ENCODE measurements at places on chromosomes 13 and 19. TPM values are rescaled to one million over a fixed set of nuclear protein-coding genes. Genes with fewer than 3 reads are reported as not detected.

DNA sequence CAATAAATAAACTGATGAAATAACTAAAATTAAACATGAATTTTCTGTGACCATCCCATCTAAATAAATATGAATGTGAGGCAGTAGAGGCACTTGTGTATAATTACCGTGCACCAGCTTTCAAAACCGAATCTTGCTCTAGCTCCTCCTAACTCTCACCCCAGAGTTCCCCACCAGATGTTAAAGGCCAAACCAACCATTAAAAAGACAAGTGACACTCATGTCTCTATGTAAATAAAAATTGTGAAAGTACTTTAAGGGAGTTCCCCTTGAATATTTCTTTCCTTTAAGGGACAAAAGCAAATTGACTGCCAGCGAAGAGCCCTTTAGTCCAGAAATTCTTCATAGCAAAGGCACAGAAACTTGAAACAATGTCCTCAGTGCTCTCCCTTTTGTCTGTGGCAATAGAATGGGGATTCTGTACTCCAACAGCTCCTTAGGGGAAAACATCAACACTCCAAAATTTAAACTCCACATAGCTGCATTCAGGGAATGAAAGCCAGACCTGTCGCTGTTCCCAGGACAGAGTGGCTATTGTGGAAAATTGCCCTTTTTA lies 101.7 kb upstream of the SOX21 start:
- no peak for DNase-seq

DNA sequence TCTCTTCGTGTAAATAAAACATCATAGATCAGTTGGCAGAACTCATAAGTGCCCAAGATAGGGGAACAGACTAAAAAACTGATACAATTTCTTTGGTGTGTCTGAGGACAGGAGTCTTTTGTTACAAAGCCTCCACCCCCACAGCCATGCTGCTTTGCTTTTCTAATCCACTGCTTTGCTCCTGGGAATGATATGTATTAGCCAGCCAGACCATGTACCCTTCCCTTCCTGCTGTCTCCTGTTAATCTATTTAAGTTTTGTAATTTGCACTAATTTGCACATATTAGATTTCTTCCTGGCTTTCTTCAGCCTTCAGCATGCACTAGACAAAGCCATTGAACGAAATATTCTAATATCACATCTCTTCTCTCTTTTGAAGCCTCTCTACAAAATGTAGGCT lies 130.5 kb downstream of the MAB21L1 start:
- DNase-seq, result no peak

DNA sequence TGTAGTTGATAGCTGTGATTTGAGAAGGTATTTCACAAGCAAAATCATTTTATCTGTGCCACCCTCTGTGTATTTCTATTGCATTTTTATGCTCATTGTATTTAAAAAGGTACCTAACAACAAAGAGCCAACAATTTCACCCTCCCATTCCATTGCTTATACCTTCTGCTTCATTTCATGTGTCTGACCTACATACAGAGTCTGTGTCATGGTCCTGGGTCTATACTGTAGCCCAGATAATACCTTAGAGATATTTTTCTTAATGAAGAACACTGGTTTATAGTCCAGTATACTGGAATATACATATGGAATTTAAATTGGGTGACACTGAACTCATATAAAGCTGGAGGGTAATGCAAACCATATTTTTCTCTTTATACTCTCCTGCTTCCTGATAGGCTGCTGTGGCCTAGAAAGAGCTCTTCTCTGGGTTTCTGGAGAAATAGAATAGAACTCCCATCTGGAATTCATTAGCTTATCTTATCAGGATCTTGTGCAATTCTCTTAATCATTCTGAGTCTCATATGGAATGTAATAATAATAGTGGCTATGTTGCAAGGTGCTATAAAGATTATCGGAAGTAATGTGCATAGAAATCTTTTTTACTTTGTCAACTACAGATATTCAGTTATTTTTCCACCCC lies 31.8 kb upstream of the SPART start:
- no peak for DNase-seq

DNA sequence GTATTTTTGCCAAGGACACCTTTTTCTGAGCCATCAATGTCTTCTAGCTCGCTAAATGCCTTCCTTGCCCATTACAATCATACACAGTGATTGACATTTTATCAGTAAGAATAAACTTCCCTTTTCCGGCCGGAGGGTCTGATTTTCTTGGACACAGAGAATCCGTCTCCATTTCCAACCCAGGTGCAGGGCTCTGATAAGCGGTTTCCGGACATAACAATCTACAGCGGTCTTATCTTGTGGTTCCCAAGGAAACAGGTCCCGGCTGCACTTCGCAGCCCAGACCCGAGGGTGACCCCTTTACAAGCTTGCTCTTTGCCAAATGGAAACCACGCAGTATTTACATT lies 5.1 kb upstream of the ZNF77 start:
- DNase-seq, result no peak

GRCh38 chr19:43726736-43727592 lies 11.1 kb downstream of the IRGC start:
- no peak for DNase-seq

DNA sequence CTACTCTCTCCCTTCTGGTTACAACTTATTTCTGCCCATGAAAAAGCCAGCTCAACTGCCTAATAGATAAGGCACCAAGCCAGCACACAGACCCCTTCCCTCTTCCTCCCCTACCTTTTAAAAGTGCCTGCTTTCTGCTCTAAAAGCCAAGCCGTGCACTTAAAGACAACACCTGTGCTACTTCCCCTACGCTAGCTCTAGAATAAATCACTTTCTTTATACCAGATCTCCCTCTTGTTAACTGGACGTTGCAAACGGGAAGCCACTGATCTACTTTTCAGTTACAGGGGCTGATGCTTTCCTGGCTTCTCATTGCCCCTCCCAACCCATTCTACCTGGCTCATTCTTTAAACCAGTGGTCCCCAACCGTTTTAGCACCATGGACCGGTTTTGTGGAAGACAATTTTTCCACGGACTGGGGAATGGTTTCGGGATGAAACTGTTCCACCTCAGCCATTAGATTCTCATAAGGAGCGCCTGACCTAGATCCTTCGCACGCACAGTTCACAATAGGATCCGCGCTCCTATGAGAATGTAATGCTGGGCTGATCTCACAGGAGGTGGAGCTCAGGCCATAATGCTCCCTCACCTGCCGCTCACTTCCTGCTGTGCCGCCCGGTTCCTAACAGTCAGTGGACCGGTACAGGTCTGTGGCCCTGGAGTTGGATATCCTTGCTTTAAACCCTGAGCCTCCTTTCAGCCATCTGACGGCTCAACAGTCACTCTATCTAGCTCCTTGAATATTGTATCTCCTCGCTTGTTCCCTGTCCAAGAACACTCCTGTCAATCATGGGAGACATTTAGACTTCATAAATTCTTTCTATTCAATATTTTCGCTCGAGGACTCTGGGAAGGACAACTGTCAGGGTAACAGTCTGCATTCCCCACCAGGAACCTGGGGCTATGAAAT lies 841 bp upstream of the ZNF223 start:
- DNase-seq, result no peak

GRCh38 chr19:57599377-57599760 lies 316 bp upstream of the ZNF530 start:
- DNase-seq, result no peak

DNA sequence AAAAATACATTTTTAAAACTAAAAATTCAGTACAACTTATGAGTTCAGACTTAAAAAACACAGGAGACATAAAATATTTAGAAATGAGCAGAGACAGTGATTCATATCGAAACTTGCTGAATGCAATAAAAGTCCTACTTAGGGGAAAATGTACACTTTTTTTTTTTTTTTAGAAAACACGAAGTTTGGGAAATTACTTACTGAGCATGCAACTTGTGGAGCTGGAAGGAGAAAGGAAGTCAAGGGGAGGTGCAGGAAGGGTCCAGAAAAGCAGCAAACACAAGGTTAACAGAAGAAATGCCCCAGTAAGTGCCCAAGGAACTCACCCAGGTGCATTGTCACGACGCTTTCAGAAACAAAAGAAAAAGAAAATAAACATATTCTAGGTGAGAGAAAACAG lies 18.6 kb upstream of the LAIR1 start:
- no peak for DNase-seq

DNA sequence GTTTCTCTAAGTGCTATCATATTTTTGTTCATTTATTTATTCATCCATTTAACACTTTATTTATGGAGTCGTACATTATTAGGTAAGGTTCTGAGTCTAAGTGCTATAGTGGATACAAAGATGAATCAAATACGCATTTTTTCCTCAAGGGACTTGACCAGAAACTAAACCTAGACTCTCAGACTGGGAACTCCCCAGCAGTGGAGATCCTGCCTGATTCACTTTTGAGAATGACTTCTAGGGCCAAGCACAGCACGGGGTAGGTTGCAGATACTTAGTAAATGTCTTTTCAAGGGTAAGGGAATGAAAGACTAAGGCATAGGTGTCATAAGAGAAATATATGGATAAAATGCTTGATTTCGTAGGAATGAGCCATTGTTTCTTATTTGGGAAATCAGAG lies 7.2 kb downstream of the DNAJC15 start:
- DNase-seq, result no peak

- peak; percentile 84 for DNase-seq
Observed at GRCh38 chr13:110304256-110304655, 2.7 kb downstream of the COL4A1 start.

- peak; percentile 19 for DNase-seq
Observed at GRCh38 chr13:44879452-44880058, 109.7 kb downstream of the NUFIP1 start.

DNA sequence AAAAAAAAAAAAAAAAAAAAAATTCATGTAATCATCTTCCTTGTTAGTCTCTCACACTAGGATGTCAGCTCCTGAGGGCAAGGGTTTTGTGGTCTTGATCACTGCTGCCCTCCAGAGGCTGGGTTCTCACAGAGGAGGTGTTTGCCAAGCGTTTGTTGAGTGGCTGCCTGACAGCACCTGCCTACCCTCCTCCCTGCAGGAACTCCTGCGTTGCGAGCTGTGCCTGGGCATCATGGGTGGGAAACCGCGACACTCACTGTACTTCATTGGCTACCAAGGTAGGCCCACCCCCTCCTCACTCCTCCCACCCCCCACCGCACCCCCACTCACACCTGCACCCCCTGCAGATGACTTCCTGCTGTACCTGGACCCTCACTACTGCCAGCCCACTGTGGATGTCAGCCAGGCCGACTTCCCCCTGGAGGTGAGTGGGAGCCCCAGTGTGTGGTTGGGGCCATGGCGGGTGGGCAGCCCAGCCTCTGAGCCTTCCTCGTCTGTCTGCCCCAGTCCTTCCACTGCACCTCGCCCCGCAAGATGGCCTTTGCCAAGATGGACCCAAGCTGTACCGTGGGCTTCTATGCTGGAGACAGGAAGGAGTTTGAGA lies 8.1 kb downstream of the ATG4D start:
- no peak for DNase-seq

GRCh38 chr13:91181892-91182291 lies 165.6 kb upstream of the MIR17HG start:
- DNase-seq, result no peak

DNA sequence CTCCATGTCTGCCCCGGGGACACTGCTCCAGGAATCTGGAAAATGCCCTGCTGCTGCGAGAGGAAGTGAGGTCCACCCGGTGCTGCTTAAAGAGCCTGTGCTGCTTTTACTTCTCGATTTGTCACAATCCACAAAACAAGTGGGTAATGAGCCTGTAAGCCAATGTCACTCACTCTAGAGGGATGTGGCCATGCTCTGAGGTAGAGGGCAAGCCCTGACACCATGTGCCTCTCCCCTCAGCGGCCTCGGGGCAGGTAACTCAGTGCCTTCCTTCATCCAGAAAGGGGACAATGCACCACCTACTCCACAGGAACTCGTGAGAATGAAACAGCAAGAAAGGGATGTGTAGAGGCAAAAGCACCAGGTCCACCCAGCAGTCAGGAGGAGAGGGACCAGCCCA lies 106.2 kb downstream of the TUBA3C start:
- DNase-seq, result no peak

GRCh38 chr13:77213644-77214043 lies 113.2 kb downstream of the MYCBP2 start:
- DNase-seq, result no peak

- peak; percentile 1 for DNase-seq
Observed at GRCh38 chr13:74825152-74825937, 656.6 kb downstream of the TBC1D4 start.

DNA sequence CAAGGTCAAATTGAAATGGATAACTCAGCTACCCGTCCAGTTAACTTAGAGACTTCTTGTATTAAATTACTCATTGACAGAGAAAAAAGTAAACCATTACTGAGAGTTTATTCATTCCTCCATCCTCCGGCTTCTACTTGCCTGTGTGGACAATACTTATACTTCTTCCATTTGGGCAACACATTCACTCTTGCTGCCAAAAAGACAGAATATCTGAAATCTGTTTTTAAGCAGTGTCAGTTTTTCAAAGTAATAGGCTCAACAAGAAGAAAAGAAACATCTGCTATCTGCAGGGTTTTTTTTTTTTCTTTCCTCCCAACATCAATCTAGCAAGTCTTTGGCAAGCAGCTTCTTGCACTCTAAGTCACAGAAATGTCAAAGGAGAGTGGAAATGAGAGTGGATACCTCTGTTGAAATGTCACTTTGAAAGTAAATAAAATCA lies 1142.8 kb downstream of the PCDH9 start:
- DNase-seq, result peak; percentile 0

DNA sequence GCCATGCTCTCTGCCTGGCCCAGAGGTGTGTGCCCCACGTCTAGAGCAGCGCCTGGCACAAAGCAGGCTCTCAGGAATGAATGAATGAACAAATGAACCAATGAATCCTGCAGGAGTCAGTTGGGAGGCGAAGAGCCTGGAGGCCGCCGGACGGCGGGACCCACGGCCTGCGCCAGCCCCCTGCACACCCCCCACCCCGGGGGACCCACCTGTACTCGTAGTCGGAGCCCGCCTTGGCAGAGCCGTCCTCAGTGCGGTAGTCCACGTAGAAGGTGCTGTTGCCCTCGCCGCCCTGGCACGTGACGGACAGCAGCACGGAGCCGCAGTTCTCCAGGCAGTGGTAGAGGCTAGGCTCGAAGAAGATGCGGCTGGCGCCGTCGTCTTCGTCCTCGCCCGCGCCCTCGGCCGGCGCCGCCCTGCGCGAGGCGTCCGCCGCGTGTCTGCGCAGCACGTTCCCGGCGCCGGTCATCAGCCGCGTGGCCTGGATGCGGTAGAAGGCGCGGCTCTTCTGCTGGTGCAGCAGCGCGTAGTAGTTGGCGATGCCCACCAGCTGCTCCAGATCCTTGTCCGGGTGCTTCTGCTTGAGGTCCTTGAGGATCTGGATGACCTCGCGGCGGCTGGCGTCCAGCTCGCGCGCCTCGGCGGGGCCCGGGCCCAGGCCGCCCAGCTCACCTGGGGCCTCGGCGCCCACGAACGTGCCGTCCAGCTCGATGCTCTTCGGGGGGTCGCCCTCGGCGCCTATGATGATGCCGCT lies 14.8 kb downstream of the SLC8A2 start:
- DNase-seq, result no peak

- DNase-seq, result no peak
Observed at GRCh38 chr19:15144046-15144646, 36.9 kb downstream of the SYDE1 start.

The URAD gene
- total RNA-seq, result not detected

The NOVA2 gene
- not detected for total RNA-seq

The F10 gene
- total RNA-seq, result not detected

The ZNF132 gene
- total RNA-seq, result 7.8 TPM

The LRRC4B gene
- total RNA-seq, result 8.7 TPM

The MADCAM1 gene
- total RNA-seq, result not detected
